ENCODE measurements at places on chromosomes 1 and 21. TPM values are rescaled to one million over a fixed set of nuclear protein-coding genes. Genes with fewer than 3 reads are reported as not detected.

DNA sequence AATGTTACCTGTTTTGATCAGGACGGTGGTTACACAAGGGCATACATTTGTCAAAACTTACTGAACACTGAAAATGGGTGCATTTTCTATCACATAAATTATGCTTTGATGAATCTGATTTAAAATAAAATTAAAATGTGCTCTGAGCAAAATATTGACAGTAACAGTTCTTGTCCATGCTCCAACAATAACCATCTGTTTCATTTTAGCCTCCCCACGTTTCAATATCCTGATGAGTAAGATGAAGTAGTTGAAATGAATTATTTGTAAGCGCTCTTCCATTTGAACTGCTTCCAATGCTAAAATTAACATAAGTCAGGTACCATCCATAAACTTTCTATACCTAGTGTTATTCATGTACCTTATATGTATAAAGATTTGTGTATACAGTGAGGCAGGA, 365.4 kb downstream of the LTN1 start:
- H3K4me1 ChIP-seq, result no peaks in the 10 kb centered on the region
- H3K4me3 ChIP-seq, result no peak overlapping the region
- no peaks in the 10 kb centered on the region for H3K36me3 ChIP-seq
- no peak for DNase-seq

DNA sequence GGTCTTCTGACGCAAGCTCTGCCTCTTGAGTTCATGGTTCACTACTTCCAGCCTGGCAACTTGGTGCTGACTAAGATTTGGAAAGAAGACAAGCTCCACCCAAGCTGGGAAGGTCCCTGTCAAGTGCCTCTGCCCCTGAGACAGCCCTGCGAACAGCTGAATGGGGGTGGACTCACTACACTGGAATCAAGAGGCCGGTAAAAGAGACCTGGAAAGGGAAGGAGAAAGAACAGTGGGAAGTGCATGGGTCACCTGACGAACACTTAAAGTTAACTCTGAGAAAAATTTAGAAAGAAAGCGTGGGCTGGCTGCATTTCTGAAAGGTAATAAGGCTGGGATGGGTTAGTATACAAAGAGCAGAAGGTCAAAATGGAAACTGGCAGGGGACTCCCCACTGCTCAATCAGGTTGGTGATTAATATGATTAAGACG, 26.1 kb upstream of the ZNF496 start:
- H3K27me3 ChIP-seq, result no peaks in the 10 kb centered on the region
- H3K36me3 ChIP-seq, result no peaks in the 10 kb centered on the region
- no peak overlapping the region for H3K4me3 ChIP-seq
- H3K4me1 ChIP-seq, result no peaks in the 10 kb centered on the region
- no peak overlapping the region for H3K27ac ChIP-seq

- H3K4me1 ChIP-seq, result no peaks in the 10 kb centered on the region
- no peak overlapping the region for H3K27ac ChIP-seq
- no peak for DNase-seq
Measured at GRCh38 chr1:225250432-225250831, 177.4 kb downstream of the LBR start.

GRCh38 chr1:204041803-204042505, 31.0 kb upstream of the SOX13 start:
- no peak for DNase-seq
- H3K36me3 ChIP-seq, result no peaks in the 10 kb centered on the region
- H3K27me3 ChIP-seq, result no peaks in the 10 kb centered on the region
- no peaks in the 10 kb centered on the region for H3K4me1 ChIP-seq
- no peak overlapping the region for H3K4me3 ChIP-seq
- no peak overlapping the region for H3K27ac ChIP-seq

GRCh38 chr1:99768104-99768503, 1.7 kb upstream of the FRRS1 start:
- peaks cover 4% of the 10 kb centered on the region for H3K4me1 ChIP-seq
- H3K27ac ChIP-seq, result peak overlapping the region; percentile 55
- H3K4me3 ChIP-seq, result no peak overlapping the region
- no peaks in the 10 kb centered on the region for H3K36me3 ChIP-seq

DNA sequence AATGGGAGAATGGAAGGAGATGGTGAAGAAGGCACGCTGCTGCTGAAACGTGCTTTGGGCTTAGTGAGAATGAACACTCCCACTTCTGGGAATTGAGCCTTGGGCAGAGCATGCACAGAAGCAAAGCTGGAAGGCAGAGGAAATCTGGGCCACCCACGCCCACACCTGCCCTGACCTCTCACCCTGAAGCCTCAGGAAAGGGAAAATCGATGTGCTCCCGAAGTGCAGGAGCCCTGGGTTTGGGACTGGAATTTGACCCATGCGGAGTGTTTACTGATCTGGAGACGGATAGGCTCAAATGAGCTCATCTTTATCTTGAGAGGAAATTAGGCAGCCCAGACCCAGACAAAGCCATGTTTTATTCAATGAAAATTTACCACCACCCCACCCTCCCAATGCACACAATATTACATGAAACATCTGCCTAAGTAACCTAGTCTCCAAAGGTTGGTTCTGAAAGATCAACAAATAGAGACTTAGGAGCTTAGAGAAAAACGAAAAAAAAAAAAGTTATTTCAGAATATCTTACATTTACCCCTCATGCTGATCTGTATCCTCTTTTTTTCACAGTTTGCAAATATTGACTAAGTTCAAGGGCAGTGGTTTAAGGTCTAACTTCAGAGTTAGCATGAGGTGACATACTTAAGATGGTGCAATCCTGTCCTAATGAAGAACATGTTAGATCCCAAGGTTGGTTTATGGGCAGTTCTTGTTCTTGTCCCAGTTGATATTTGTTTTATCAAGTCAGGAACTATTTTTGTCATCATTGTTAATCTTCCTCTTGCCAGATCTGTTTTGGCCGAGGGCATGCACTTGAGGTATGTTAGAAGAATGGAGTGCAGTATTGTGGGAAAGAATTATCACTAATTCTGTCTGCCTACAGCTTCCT, 63.0 kb downstream of the PROX1 start:
- H3K27ac ChIP-seq, result no peak overlapping the region
- no peak overlapping the region for H3K4me3 ChIP-seq
- H3K4me1 ChIP-seq, result no peaks in the 10 kb centered on the region
- no peaks in the 10 kb centered on the region for H3K36me3 ChIP-seq
- no peaks in the 10 kb centered on the region for H3K27me3 ChIP-seq

DNA sequence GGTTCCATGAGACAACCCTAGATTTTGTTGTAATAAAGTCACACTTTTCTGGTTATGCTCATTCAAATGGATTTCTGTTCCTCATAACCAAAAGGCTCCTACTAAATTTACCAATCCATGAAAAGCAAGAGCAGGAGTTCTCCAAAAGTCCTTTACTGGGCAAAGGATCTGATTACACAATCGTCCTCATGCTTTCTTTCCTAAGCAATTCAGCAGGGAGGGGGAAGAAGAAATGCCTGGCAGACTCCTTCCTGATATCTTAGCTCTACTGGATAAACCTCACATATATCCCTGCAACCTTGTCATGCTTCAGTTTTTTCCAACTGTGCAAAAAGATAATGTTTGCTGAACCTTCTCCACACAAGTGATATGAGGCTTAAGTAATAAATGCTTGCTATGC, 67.6 kb upstream of the GUCA2B start:
- no peak for DNase-seq
- peaks cover 5% of the 10 kb centered on the region for H3K27me3 ChIP-seq
- H3K4me1 ChIP-seq, result no peaks in the 10 kb centered on the region
- H3K4me3 ChIP-seq, result no peak overlapping the region
- no peaks in the 10 kb centered on the region for H3K36me3 ChIP-seq

- DNase-seq, result no peak
- H3K36me3 ChIP-seq, result no peaks in the 10 kb centered on the region
- H3K4me3 ChIP-seq, result no peak overlapping the region
- no peaks in the 10 kb centered on the region for H3K27me3 ChIP-seq
- H3K27ac ChIP-seq, result no peak overlapping the region
- no peaks in the 10 kb centered on the region for H3K4me1 ChIP-seq
Measured at GRCh38 chr1:97139512-97139911, 417.9 kb downstream of the PTBP2 start.

- H3K4me3 ChIP-seq, result no peak overlapping the region
- H3K27ac ChIP-seq, result no peak overlapping the region
- no peak for DNase-seq
Measured at GRCh38 chr21:37699024-37699775, 217.1 kb downstream of the KCNJ6 start.

- H3K27ac ChIP-seq, result no peak overlapping the region
- no peak for DNase-seq
Measured at GRCh38 chr1:182845379-182845778, 6.2 kb downstream of the DHX9 start.

GRCh38 chr1:104358621-104359020, 608.9 kb downstream of the AMY1C start:
- no peaks in the 10 kb centered on the region for H3K36me3 ChIP-seq
- no peaks in the 10 kb centered on the region for H3K27me3 ChIP-seq
- H3K27ac ChIP-seq, result no peak overlapping the region
- DNase-seq, result no peak
- no peak overlapping the region for H3K4me3 ChIP-seq

DNA sequence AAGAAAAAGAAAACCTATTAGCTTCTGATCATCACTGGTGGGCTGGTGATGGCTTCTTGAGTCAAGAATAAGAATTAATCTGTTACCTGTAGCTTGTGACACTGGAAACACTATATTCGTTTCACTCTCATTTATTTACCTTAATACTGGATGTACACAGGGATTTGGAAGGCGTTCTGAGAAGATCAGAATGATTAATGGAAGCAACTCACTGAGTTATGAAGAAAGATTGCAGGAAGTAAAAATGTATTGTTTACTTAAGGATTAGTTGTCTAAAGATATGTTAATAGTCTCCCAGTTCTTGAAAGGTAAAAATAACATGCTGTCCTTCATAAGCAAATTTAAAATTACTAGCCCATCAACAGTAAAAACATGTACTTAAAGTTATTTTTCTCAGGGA, 644.9 kb upstream of the NCAM2 start:
- H3K4me3 ChIP-seq, result no peak overlapping the region
- H3K4me1 ChIP-seq, result no peaks in the 10 kb centered on the region
- DNase-seq, result no peak
- no peaks in the 10 kb centered on the region for H3K27me3 ChIP-seq
- no peak overlapping the region for H3K27ac ChIP-seq

- no peak overlapping the region for H3K27ac ChIP-seq
- H3K36me3 ChIP-seq, result no peaks in the 10 kb centered on the region
Measured at GRCh38 chr1:2919841-2920240, 101.4 kb upstream of the ACTRT2 start.

DNA sequence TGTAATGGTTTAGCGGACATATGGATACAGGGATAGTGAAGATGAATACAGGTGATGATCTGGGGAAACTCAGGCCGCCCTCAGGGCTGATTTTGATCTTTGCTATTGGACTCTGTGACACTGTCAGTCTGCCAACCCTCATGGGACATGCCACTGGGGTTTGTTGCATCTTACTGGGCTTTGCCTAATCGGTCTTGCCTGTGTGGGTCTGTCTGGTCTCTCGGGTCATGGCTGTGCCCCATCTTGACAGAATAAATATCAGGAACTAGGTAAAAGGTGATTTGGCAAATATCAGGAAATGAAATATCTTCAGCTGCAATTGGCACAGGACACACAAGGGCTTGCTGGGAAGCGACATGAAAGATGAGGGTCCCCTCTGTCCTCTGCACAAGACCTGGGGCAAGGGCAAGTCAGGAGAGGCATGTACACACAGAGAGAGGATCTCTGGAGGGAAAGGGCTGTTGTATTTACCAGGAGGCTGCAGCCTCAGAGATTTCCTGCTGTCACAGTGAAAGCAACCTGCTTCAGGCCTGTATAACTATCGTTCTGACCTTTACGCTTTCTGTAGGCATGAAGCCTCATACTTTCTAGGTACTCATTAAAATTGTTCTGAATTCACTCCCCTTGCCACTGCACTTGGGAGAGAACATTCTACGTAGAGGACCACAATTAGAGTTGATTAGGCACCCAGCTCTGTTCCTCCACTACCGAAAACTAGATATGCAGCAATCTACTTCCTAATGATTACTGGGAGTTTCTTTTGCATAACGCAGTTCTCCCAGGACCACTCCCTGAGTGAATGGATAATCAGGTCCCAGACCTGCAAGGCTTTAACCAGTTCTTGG, 52.0 kb upstream of the GADD45A start:
- H3K27ac ChIP-seq, result no peak overlapping the region
- no peak overlapping the region for H3K4me3 ChIP-seq
- H3K4me1 ChIP-seq, result no peaks in the 10 kb centered on the region
- no peaks in the 10 kb centered on the region for H3K27me3 ChIP-seq
- no peaks in the 10 kb centered on the region for H3K36me3 ChIP-seq

DNA sequence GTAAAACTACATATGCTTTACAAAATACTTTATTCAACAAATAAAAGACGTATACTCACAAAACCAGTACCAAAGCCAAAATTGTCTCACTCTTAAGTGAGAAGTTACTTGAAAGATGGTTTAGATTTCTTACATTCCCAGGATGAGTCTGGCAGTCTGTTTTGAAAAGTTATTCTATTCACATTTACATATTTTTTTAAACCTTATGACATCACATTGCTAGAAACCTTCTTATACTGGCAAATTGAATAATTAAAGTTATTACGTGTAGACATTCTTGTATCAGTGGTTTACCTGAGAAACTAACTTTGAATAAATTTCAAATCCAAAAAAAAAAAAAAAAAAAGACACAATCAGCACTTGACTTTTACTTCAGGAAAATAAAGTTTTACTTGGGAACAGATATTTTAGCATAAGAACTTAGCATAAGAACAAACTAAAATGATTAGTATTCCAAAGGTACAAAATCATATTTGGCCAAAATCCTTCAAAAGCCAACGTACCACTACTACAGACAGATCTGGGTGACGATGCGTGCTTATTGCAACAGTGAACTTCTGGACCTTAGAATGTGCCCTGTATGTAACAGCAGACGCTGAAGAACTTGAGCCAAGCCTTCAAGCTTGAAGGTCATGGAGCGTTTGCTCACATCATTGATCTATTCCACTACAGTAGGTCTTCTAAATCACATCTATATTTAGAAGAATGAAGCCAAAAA, 2.5 kb downstream of the CDC42BPA start:
- no peaks in the 10 kb centered on the region for H3K36me3 ChIP-seq
- H3K27me3 ChIP-seq, result peaks cover 21% of the 10 kb centered on the region
- H3K27ac ChIP-seq, result peak overlapping the region; percentile 69
- no peak for DNase-seq

GRCh38 chr1:16979475-16980327, 719 bp downstream of the MFAP2 start:
- no peak overlapping the region for H3K4me3 ChIP-seq
- no peaks in the 10 kb centered on the region for H3K36me3 ChIP-seq
- H3K27ac ChIP-seq, result no peak overlapping the region
- H3K4me1 ChIP-seq, result no peaks in the 10 kb centered on the region

- no peaks in the 10 kb centered on the region for H3K36me3 ChIP-seq
- H3K4me1 ChIP-seq, result peaks cover 19% of the 10 kb centered on the region
Measured at GRCh38 chr1:16076865-16077238, 3.4 kb upstream of the FAM131C start.

CLEC20A gene
- not detected for total RNA-seq

KANK4 gene
- total RNA-seq, result not detected

APOBEC4 gene
- total RNA-seq, result not detected

USH2A gene
- not detected for total RNA-seq

RNU1-2 gene
- total RNA-seq, result 1,293 TPM

SIPA1L2 gene
- 12.2 TPM for total RNA-seq

TTC24 gene
- 7.3 TPM for total RNA-seq

PLCH2 gene
- total RNA-seq, result 2.5 TPM

SERPINC1 gene
- total RNA-seq, result not detected

Measured in CD8-positive, alpha-beta memory T cell (primary cell).